SK-N-DZ (cell line): ENCODE measurements at places on chromosomes 1 and 21.

GRCh38 chr1:234550341-234551031 lies 59.5 kb downstream of the IRF2BP2 start:
- DNase-seq, result peak; percentile 32

DNA sequence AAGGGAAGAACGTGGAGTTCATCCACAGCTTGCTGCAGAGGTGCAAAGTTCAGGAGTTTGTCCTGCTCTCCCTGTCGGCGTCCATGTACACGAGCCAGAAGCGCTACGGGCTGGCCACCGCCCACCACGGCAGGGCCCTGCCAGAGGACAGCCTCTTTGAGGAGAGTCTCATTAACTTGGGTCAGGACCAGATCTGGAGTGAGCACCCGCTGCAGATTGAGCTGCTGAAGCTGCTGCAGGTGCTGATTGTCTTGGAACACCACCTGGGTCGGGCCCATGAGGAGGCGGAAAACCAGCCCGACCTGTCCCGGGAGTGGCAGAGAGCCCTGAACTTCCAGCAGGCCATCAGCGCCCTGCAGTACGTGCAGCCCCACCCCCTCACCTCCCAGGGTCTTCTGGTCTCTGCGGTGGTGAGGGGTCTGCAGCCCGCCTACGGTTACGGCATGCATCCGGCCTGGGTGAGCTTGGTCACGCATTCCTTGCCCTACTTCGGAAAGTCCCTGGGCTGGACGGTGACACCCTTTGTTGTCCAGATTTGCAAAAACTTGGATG lies 73.8 kb upstream of the MORC3 start:
- DNase-seq, result no peak

- no peak for DNase-seq
These were observed 6.5 kb upstream of the TFF2 start for GRCh38 chr21:42357307-42357706.

DNA sequence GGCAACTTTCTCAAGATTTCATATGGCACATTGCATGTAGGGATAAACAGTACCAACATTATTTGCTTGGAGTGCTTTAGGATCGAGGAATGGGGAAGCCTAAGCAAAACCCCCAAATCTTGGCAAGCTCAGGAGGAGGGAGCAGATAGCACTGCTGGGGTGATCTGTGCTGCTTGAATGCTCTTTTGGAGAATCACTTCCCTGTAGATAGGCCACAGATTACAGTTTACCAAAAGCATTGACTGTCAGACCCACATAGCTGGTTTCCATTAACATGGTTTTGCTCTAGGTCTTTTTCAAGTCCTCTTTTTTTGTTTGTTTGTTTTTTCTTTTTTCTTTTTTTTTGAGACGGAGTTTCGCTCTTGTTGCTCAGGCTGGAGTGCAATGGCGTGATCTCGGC lies 36.8 kb downstream of the OR13G1 start:
- DNase-seq, result no peak
